ENCODE measurements at places on chromosomes 5 and 9.

DNA sequence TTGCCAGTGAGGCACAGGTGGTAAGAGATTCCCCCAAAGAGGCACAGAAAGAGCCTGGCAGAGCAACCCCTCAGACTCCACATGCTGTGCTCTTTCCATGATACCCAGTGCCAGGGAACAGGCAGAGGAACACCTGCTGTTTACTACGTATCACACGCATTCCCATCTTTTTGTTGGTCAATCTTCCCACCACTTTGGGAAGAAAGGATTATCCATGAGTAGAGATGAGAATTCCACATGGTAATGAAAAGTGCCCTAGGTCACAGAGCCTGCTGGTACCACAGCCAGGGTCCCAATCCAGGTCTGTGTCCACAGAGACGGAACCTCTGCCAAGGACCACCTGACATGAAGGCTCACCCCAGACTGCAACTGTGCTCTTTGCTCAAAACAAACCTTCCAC is 86.6 kb downstream of the LHFPL2 start:
- DNase-seq, result no peak

DNA sequence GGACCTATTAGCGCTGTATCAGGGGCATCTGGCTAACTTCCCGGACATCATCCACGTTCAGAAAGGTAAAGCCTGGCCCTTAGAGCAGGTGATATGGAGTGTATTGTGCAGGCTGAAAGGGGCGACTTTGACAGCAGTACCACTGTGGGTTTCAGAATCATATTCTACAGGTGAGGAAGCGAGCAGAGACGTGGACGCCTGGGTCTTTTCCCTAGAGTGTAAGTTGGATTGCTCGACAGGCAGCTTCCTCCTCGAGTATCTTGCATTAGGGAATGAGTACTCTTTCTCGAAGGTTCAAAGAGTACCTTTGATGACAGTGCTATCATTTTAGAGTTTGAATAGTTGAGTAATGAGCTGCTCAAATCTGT is 1.9 kb downstream of the SNX18 start:
- no peak for DNase-seq

DNA sequence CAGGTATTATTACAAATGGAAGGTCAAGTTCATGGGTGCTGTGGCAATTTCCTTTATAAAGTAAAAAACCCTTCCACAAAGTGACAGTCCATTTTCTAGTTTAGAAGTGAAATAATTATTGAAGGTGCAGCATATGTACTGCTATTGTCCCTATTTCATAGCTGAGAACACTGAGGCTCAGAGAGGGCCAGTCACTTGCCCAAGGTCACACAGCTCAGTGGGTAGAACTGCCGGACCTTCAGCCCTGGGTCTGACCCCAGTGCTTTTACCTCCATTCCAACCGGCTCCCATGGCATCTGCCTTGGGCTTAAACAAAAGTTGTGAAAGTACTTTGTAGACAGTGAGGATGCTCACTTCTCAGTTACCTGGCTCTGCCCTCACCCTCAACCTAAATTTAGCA is 150.6 kb upstream of the SMIM23 start:
- no peak for DNase-seq

GRCh38 chr9:92654481-92655301 is 15.2 kb downstream of the IPPK start:
- no peak for DNase-seq

GRCh38 chr5:151612689-151613427 is 21.7 kb upstream of the FAT2 start:
- DNase-seq, result peak; percentile 13

DNA sequence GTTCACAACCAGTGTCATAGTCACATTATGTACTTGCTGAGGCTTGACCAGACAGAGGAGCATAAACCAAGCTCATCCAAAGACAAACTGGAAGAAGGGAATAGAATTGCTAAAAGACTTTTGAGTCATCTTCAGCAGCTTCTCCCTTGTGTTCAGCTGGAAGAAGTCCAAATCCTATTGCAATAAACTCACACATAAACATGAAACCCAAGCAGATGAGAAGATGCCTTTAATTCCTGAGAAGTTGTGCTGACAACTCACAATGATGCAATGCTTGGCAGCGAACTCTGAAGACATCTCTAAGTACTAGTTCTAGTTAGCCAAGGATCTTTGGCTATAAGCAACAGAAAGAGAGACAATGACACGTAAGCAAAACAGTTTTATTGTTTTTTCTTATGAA is 642.1 kb downstream of the KCTD16 start:
- DNase-seq, result no peak

DNA sequence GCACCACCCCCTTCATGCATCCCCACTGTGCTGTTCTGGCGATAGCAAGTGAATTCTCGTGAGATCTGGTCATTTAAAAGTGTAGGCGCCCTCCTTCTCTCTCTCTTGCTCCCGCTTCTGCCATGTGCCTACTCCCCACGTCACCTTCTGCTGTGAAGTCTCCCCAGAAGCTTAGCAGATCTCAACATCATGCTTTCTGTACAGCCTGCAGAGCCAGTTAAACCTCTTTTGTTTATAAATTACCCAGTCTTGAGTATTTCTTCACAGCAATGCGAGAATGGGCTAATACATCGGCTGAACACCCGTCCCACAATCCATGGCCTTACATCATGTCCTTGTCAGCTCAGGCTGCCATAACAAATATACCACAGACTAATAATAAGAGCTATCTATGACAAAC is 17.4 kb downstream of the SHC3 start:
- no peak for DNase-seq

DNA sequence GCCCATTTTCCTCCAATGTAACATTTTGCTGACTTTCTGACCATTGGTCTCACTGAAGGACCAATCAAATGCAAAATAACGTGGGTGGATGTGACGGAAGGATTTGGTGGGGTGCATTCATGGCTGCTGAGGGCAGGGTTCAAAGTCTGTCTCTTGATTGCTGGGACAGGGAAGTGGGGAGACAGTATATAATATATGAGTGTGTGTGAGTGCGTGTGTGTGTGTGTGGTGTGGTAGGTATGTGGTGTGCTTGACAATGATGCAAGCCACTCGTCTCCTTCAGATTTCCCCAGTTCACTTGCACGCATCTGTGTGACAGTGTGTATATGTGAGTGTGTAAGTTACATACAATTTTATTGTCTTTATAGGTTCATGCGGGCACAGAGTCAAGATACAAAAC is 477.3 kb downstream of the DIRAS2 start:
- no peak for DNase-seq

- DNase-seq, result no peak
These were observed 59.4 kb downstream of the GIN1 start for GRCh38 chr5:103060424-103060954.

DNA sequence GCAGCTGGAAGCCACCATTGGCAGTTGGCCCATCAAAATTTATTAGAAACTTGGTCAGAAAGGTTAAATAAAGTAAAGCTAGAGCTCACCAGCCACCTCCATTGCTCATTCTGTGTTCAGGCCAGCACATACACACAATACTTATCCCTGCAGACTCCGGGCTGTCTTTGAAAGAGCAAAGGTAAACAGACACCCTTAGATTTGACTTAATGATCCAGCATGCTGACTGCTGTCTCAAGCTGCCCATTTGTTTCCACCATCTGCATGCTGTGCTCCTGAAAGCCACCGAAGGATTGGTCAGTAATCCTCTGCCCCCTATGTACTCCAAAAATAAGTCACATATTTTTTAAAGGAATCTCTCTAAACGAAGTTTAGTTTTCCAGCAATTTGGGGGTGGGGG is 1059.8 kb upstream of the DMAC1 start:
- DNase-seq, result no peak

DNA sequence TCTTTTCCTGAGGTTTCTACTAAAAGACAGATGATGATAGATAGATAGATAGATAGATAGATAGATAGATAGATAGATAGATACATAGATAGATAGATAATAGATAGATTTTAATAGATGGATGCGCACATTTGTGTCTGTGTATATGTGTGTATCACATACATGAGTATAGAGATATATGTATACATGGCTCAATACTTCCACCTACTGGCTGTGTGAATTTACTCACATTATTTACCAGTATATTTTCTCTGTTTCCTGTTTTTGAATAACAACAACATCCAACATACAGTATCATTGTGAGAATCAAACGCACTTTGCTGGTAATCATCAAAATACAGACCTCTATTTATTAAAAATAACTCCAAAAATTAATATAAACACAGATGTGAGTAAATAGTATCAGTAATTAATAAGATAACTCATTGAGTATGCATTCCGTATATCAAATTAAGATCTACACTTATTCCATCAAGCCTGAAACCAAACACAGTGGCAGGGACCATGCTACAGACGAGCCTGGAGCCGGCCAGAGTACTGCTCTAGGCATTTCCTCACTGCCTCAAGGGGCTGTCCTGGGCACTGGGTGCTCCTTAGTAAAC is 338.0 kb downstream of the SEMA5A start:
- no peak for DNase-seq

GRCh38 chr9:124964056-124964455 is 23.2 kb upstream of the GOLGA1 start:
- DNase-seq, result no peak

DNA sequence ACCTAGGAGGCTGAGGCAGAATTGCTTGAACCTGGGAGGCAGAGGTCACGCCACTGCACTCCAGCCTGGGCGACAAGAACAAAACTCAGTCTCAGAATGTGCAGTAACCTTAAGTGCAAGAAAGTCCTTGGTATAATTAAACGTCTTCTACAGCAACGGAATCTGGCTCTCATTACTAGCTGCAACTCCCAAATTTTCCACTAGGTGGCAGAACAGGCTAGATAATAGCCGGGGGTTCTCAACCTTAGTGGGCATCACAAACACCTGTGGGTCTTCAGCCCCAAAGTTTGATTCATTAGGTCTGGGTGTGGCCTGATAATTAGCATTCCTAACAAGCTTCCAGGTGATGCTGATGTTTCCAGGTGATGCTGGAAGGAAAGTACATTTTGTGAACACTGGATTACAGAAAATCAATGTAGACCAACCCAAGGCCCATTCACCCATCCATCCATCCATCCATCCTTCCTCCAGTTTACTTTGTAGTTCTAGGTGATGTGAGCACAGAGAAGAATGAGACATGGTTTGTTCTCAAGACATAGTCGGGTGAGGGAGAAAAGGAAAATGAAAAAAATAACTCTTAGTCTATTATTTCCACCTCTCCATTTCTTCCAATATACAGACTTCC is 37.3 kb downstream of the FBXW2 start:
- peak; percentile 46 for DNase-seq

DNA sequence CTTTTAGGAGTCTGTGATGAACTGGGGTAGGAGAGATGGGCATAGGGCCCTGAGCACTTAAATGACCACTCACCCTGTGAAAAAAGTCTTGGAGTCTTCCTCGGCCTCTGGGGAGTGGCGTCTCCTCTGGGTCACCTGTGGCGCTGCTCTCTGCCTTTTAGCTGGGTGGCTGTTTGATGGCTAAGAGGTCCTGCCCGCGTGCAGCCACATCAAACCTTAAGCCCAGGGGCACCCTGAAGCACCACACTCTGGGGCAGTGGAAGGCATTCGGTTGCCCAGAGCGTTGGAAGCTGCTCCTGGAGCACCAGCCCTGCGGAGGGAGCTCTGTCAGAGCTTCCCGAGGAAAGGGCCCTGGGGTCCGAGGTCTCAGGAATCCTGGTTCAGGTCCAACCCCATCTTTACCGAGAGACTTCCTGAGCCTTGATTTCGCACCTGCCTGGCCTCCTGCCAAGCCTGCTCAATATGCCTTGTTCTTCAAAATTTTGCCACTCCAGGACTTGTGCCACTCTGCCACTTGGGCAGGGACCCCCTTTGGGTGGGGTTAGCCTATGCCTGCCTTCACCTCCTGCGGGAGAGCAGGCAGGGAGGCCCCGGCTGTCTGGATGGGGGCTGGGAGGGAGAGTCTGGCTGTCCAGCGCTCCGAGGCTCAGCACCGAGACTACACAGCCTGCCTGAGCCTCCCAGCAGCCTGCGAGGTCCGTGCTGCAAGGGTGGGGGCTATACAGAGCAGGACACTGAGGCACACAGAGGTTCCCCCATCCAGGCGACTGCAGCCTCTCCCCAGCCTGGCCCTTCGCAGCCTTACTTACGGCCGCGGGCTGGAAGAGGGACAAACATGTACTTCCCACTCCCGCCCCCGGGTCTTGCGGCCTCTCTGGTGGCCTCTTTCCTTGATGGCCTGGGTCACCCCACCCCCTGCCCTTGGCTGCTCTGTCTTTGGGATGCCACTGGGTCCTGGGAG is 63.4 kb upstream of the RNU6ATAC start:
- no peak for DNase-seq

- DNase-seq, result no peak
These were observed 394.6 kb downstream of the PSAT1 start for GRCh38 chr9:78691542-78691941.

GRCh38 chr5:148825716-148826052 is 727 bp upstream of the ADRB2 start:
- DNase-seq, result no peak

DNA sequence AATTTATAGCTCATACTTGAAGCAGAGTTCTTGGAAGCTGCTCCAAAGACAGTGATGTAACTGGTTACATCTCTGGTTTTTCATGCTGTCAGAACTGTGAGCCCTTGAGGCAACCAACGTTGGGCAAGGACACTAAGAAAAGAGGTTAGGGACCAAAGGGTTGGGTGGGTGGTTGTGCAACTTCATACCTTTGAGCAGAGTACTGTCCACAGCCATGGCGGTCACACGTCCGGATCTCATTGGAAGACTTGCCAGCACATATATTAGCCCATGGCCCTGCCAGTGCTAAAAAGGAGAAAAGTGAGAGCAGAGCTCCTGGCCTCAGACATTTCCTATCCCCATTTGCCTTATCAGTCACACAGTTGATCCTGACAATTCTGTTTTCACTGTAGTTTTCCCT is 2.1 kb downstream of the LECT2 start:
- no peak for DNase-seq

DNA sequence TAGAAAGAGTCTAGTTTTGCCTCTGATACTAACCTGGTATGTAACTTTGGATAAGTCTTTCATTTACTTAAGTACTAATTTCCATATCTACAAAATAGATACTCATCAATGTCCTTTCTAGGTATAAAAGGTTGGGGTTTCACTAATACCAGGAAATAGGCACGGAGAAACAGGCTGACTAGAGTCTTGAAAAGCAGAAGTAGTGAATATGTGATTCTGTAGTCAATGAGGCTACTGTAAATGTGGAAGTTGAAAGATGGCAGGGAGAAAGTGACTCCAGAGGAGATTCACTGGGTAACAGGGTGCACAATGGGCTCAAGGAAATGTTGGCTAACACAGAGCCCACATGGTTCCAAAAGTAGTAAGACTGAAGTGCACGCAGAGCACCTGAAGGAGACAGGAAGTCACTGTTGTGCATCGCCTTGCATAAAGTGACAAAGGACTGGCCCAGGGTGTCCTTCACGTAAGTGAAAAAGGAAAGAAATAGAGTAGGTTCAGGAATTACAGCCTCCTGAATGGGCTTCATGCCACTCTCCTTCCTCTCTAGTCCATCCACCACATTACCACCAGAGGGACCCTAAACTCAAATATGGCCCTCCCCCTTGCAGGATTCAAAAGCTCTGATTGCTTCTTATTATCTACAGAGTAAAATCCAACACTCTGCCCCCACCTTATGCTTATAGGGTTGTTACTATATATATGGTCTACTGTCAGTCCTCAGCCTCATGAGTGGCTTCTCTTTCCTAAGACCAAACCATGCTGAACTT is 288.0 kb upstream of the SMARCA2 start:
- DNase-seq, result no peak

GRCh38 chr9:19457693-19458009 is 48.8 kb downstream of the ACER2 start:
- no peak for DNase-seq

- DNase-seq, result no peak
These were observed 182.5 kb downstream of the GAPVD1 start for GRCh38 chr9:125444166-125444565.

Data from activated CD4-positive, alpha-beta T cell treated with anti-CD3 and anti-CD28 coated beads for 1 hour (primary cell).